CD4-positive, alpha-beta T cell treated with Interleukin-10 for 1 hour (primary cell): ENCODE measurements at places on chromosomes 3 and 15.

DNA sequence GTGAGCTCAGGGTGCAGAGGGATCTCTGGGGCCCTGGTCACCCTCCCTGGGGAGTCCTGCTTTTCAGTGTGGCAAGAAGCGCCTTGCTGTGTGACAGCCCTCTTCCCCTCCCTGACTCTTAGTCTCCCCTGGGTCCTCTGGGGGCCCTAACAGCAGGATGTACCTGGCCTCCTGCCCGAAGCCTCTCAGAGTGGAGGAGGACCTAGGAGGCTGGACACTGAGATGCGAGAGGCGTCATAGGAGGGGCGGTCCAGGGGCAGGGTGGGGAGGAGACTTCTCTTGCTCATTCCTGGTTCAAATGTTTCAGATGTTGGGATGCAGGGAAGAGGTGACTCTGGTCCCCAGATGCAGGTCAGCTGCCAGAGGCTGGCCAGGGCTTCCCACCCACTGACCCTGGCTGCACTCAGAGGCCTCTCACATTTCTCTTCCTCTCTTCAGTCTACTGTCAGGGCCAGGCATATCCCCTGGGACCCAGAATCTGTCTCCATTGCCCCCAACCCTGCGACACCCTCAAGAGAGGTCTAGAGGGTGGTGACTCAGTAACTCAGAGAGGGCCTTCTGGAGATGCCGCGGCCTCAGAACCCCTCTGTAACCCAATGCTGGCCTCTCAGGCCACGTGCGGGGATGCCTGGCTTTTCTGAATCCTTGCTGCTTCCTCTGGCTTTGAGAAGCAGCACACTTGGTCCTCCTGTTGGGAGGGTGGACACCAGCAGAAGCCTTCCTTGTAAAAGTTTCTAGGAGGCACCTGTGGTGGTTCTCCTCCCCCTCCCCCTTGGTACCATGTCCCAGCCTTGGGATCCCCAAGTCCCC is 25.9 kb downstream of the SNX33 start:
- no peak for DNase-seq

GRCh38 chr3:159832024-159832423 is 156.6 kb upstream of the IL12A start:
- no peak for DNase-seq

DNA sequence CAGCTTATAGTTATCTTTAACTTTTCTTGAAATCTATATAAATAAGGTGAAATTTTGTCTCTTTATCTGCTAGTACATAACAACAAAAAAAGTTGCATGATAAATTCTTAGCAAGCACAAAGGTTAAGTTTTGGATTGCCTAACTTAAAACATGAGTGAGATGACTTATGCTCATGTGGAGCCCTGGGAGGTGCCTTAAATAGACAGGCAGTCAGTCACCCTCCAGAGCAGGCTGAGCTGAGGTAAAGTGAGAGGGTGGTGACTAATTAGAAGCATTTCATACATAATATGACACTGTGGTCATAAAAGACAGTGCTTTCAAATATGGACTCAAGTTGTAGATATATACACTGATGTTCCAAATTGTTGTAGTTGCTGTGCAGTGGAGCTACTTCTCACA is 14.6 kb upstream of the MME start:
- no peak for DNase-seq

DNA sequence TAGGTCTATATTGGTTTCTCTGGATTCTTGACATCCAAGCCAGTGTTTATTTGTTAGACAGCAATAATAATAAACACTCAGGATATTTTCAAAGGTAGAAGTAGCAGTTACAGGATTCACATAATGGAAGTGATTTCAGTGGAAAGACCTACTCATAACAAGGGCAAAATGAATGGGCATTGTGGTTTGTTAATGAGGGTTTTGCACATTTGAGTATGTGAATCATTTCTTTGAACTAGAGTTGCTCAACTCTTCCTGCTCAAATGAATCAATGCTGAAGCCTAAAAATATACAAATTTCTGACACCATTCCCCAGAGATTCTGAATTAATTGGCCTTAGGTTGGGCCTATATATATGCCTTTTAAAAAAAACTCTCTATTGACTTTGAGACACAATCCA is 4.1 kb upstream of the COL6A5 start:
- no peak for DNase-seq

- no peak for DNase-seq
Observed at GRCh38 chr15:41850482-41851166, 12.0 kb downstream of the PLA2G4B start.

DNA sequence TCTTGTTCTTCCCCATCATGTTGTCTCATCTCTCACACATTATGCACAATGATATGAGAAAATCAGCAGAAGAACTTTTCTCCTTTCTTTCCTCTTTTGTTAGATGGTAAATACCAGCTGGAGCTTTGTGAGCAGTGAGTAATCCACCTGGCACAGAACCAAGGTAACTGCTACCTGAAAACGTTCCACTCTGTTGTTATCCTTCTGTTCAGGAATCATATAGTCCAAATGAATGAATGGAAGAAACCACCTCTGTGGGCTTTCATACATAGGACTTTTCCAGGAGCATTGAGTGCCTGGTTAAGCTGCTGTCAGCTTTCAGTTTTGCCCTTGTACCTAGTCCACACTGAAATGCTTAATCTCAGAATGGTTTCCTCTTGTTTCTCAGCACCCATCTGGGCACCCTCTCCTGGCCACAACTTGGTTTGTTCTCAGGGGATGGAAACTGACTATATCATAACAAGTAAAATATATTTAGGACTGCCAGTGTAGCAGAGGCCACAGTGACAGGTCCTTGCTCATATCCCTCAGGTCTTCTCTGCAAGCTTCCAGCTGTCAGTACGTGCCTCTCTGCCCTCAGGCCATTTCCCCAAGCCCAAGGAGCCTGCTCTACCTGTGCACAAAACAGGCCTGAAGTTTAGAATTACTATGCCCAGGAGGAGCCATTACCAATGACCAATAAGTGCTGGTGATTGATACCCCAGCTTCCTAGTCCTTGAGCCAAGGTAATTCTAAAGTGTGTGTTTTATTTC is 23.5 kb upstream of the SLC4A7 start:
- DNase-seq = no peak

DNA sequence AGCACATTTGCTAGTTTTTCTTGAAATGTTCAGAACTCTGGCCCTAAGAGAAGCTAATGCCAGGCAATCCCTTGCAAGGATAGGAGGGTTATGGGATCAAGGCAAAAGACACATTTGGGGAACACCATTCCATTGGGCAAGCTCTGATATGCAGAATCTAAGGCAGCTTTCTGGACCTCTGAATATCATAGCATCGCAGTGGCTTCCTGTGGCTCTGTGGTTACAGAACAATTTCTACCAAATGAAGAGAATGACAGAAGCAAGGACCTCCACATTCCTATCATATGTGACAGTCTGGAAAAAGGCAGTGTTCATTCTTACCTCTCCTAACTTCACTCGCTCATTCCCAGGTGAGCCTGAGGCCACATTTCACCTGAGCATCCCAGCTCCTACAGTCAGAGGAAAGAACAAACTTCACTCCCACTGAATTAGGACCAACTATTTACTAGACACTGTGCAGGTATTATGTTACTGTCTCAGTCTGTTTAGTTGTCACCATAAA is 836.1 kb upstream of the CFAP20DC start:
- DNase-seq = no peak

DNA sequence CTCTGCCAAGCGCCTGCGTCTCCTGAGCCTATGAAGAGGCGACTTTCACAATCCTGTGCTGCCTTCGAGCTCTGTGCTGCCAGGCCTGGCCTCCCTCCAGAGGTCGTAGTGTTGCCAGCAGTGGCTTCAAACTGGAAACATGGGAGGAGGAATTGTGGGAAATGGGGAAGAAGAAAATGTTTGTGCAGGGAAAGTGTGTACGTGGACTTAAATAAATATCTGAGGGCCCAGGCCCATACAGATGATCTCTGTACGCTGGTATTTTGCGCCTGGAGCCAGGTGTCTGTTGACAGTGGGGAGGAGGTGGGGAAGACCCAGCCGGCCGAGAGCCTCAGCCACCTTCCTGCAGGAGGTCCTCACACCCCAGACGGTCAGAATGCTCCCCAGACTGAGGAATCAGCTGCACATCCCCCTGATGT is 44.6 kb downstream of the ZBTB38 start:
- DNase-seq = no peak

DNA sequence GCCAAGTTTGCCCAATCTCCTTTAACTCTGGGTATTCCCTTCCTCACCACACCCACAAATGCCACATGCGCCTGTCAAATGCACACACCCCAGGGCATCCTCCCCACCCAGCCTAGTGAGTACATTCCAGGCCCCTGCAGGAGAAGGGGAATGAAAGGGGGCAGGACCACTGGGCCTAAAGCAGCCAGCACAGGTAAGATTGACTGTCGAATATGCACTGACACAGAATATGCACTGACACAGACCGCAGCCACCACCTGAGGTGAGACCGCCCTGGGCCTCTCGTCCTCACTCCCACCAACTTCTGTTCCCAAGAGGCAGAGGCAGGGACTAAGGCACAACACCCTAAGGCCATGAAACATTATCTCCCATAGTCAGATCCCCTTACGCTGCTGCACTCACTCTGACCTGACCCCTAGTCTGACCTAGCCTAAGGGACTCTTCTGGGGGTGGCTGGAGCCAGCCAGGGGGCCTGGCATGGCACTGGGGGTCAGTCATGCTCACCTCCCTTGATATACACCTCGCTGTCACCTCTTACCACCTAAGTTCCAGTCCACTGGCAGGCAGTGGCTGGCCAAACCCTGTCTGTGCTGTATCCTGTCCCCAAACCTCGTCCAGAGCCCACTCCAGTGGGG is 10.8 kb downstream of the AP3B2 start:
- DNase-seq = no peak

DNA sequence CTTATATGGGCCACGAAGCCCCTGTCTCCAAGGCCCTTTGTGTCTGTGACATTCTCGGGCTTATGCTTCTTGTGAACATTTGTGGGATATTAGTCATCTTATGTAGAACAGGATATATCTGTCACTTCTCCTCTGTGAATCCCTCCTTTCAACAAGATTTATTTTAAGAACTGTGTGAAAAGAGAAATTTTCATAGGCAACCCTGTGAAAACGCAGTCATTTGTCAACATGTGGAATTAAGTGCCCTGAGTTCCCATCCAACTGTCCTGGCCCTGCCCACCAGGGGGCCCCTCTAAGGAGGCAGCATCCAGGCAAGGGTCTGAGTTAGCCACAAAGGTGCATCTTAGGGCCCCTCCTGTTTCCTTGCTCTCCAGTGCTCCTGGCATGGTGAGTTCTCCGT is 76.8 kb upstream of the CHRNA7 start:
- no peak for DNase-seq

GRCh38 chr3:45611628-45612081 is 17.1 kb downstream of the LIMD1 start:
- DNase-seq = no peak
